Nucleus accumbens (tissue), 56 donors: ENCODE measurements at places on chromosomes 3 and 15.

DNA sequence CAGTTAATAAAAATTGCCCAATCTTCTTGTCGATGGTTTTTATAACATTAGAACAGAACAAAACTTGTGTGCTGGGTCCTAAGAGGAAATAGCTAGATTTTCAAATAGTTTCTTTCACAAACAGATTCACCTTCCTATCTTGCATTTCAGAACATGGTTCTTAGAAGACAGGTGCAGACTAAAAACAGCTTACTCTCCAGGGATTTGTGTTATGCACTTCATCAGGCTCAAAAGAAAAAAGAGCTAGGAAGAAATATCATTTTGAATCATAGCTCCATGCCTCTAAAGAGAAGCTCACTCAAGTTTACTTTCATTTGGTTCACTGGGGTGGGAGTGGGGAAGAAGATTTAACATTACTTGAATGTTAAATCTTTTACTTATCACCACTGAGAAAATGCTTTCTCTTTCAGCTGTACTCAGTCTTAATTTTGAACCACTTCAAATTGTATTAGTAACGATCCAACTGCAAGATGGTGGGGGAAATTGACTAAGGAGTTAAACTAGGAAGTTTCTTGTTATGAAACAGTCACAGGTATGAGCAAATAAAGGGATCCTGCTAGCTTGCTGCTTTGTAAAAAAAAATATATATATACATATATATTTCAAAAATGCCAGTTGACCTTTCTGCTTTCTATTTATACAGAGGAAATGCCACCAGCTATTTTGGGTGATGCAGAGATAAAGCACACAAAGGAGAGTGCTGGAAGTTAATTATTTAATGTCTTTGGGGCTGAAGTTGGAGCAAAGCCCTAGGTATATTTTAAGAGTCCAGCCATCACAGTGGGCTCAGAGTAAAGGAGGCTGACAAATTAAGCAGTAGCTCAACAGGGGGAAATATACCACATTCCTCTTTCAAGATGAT, 28.3 kb upstream of the NUDT16 start:
- DNase-seq = no peak

DNA sequence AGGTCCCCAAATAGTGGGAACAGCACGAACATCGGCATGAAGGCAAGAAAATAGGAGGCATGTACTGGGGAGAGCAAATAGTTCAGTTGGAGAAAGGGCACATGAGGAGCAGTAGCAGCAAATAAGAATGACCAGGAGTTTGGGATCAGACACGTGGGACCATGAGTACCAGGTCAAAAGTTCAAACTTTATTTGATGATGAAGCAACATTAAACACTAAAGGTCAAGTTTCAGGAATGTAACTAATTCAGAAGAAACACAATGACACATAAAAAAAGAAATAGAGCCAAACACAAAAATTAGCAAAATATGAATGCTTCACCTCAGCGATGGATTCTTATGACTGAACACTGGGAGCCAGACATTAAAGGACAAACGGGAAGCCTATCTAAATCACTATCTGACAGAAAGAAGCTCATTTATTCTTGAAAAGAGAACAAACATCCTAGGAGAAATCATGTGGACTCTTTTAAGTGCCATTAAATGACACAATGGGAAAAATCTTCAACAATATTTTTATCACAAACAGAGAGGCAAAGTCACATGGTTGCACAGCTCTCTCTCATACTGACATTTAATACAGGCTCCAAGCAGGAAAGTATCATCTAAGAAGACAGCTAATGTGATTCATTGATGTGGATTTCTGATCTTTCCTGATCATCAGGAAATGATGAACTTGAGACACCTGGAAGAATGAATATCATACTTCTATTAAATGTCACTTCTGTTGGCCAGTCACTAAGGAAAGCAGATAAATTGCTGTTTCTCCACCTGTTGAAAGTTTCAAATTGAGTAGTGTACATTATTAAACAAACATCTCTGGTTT, 216.9 kb upstream of the THBS1 start:
- no peak for DNase-seq

DNA sequence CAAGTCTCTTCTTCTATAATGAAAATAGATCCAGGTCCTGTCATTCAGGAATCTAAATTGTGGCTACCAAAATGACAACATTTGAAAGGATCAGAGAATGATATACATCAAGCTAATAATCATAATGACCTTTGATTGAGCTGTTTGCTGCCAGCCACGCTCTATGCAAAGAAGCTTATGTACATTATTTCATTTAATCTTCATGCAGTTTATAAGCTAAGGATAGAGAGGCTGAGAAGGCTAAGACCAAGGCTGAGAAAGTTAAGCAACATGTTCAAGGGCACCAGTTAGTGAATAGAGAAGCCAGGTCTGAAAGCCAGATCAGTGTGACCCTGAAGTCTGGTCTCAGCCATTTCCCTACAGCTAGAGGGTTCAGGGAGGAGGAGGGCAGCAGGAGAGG, 29.4 kb downstream of the PAQR5 start:
- DNase-seq = no peak

GRCh38 chr15:64333986-64334929, 21.7 kb downstream of the CSNK1G1 start:
- no peak for DNase-seq

DNA sequence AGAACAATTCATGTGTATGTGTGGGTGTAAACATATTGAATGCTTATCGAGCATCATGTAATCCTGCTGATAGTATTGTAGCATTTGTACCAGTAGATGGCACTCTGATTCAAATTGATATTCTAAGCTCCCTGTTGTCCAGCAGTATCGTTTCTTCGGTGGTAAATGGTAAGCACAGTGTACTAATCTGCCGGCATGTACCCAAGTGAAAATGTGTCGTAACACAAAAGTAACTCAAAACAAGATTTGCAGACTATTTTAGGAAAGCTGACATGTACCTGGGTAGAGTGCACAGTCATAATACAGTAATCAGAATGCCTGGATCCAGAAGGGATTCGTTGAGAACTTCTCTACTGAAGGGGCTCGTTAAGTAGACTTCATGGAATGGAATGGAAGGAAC, 31.7 kb upstream of the MNS1 start:
- DNase-seq = no peak

GRCh38 chr3:194079702-194080172, 56.2 kb upstream of the HES1 start:
- DNase-seq = no peak
